ENCODE measurements at places on chromosomes 12 and 14.

- no peak for DNase-seq
These were observed 158.6 kb upstream of the C14orf180 start for GRCh38 chr14:104420990-104421389.

DNA sequence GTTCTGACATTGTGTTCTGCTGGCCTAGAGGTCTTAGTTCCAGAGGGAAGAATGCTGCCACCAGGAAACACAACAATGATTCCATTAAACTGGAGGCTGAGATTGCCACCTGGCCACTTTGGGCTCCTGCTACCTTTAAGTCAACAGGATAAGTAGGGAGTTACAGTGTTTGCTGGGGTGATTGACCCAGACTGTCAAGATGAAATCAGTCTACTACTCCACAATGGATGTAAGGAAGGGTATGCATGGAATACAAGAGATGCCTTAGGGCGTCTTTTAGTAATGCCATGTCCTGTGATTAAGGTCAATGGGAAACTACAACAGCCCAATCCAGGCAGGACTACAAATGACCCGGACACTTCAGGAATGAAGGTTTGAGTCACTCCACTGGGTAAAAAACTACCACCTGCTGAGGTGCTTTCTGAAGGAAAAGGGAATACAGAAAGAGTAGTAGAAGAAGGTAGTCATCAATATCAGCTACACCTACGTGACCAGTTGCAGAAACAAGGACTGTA lies 852.6 kb downstream of the LRFN5 start:
- DNase-seq = no peak

- no peak for DNase-seq
These were observed 4.7 kb downstream of the EIF4B start for GRCh38 chr12:53010955-53011354.

GRCh38 chr12:110073049-110073831 lies 24.9 kb upstream of the C12orf76 start:
- no peak for DNase-seq

GRCh38 chr12:12538535-12538934 lies 24.1 kb downstream of the DUSP16 start:
- no peak for DNase-seq

GRCh38 chr12:112178796-112179195 lies 53.4 kb downstream of the TRAFD1 start:
- DNase-seq = no peak

DNA sequence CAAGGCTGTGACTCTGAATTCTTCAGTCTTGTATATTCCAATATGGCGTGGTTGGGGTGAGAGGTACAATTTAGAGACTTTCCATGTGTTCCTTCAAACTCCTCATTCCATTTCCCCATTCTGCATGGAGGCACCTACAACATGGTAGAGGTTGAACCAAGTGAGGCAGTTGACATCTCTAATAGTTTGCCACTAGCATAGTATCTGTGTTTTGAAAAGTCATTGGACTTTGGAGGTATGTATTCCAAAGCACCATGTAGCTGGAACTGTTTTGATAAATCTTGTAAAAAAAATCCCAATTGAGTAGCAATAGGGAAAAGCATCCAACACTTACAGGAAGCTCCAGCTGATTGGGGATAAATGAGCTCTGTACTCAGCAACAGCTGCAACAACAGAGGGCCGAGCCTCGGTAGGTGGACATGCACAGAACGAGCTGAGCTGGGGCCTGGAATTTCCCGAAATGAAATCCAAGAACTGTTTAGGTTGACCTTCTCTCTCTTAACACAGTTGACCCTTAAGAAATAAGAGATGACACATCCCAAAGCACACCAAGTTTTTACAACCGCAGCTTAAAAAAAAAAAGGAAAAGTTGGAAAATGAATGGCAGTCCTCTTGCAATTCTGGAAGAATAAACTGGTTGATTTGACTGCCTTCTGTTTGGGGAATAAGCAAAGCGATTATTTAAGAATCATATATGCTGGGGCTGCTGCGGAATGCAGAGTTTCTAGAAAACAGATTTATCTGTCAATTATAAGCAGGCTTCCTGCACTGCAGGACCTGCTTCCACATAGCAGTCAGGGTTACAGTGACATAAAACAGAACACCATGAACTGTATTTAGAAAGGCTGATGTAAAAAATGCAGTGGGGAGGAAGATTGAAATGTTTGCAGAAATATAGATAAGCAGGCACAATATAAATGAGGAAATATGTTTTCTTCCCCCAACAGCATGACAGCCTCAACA lies 194.6 kb upstream of the KRR1 start:
- no peak for DNase-seq

DNA sequence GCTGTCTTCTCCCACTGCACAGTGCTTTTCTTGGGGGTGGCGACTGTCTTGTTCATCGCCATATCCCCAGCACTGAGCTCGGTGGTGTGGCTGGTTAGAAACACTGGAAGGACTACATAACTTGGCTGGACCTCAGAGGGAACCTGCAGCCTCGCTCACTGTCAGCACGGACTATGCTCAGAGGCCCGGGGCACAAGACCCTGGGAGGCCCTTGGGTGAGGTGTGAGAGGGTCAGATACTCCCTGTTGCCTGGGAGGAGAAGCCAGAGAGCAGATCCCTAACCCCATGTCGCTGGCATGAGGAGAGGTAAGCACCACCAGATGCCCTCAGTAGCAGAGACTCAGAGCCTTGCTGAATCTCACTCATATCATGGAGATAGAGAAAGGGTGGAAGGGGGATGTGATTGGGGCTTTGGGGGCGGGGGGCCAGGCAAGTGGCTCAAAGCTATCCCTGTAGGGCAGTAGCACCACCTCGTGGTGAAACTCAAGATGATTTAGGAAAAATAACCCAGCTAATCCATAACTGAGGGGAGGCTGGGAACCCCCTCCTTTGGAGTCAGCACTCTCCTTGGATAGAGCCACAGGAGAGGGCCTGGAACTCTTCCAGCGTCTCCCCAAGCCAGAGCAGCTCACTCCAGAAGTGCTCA lies 18.7 kb upstream of the HDAC7 start:
- DNase-seq = no peak

DNA sequence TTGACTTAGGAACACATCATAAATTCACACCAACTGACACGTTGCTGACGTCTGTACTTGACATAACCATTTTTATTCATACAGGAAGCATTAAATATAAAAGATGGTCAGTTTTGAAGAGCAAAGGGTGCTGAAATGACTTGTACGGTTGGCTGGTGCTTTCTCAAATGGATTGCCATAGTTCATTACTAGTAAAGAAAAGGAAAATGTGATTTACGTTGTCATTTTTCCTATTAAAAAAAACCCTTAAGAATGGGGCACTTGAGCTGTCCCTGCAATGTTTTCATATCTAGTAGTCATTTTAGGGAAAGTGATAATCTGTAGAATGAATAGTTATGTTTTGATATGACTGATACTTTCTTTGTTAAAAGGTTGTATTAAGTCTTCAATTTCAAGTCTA lies 22.5 kb upstream of the MANSC4 start:
- DNase-seq = no peak

DNA sequence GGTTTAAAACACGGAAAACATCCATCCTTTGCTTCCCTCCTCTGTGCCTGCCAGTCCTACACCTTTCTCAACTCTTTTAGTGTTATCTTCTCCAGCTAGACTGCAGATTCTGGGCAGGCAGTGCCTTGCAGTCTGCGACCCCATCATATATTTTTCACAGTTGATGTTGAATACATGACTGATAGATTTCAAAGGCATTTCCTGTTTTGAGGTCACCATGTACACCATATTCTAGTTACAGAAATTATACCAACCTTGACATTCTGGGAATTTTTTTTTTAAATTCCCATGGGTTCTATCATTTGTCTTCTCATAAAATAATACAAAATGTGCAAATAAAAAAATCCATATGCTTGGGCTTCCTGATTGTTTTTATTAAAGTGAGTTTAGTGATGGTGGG lies 16.6 kb downstream of the SOCS2 start:
- no peak for DNase-seq

- no peak for DNase-seq
These were observed 1562.4 kb upstream of the SEL1L start for GRCh38 chr14:83096092-83096491.

- DNase-seq = no peak
These were observed 7.4 kb downstream of the FOXN4 start for GRCh38 chr12:109301643-109302168.

- no peak for DNase-seq
These were observed 25.7 kb downstream of the TUNAR start for GRCh38 chr14:95902273-95902826.

GRCh38 chr14:82094829-82095345 lies 561.2 kb upstream of the SEL1L start:
- no peak for DNase-seq

DNA sequence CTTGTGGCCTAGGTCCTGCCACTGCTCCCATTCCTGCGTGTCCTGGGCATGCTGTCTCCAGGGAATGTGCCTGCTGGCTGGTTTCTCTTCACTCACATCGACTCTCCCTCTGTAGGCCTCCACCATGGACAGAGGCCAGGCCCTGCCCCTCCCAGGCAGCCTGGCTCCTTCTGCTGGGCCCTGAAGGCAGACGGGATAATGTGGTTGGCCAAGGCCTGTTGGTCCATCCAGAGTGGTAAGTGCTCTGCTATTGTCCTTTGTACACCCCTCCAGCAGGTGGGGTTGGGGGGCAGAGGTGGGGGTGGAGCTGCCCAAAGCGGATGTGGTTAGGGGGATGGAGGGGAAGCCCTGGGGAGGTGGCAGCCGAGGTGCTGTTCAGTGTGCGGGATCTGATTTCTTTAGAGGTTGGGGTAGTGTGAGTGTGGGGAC lies 9.5 kb upstream of the NR4A1 start:
- DNase-seq = no peak

- DNase-seq = no peak
These were observed 202.3 kb downstream of the GXYLT1 start for GRCh38 chr12:41942354-41942753.

DNA sequence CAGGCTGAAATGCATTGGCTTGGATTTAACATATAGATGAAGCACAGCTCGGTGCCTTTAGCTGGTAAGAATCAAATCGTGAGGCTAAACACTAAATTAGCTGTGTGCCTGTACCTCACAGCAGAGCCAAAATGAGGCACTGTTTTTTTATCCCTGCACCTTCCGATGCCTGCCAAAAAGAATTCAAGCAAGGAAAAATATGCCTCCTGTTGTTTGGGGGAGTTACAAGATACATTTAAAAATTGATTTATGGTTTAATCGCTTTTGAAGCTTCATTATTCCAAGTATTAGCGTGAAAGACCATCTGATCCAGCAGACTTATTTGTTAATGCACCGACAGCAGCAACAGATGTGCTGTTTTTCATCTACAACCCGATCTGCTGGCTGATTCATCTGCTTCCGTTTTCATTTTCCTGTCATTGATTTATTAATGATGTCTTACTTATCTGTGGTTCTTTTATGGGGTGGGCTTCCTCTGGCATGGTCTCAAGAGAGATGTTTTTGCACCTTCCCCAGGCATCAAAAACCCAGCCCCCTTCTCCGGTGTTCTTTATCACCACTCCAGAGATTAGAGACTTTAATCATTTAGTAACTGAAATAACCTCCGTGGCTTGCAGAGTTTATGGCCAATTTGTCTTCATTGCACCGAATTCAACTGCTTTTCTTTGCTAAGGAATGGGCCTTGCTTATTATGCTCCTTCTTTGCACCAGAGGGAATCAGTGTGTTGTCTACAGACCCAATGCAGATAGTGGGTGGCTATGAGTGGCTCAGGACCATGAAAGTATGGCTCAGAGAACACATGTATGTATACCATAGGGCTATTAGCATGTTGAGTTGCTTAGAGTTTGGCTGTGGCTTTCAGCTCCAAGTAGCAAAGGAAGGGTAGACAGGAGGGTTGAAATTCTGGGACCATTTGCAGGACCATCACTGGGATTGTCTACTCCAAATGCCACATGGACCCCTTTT lies 166.8 kb upstream of the TMEM260 start:
- DNase-seq = no peak

- DNase-seq = no peak
These were observed 2.3 kb downstream of the ISCU start for GRCh38 chr12:108564724-108565123.

- DNase-seq = no peak
These were observed 41.1 kb downstream of the GPR19 start for GRCh38 chr12:12654691-12655460.

- DNase-seq = no peak
These were observed 2.7 kb downstream of the RAP1B start for GRCh38 chr12:68613209-68613904.

GRCh38 chr12:10936506-10936905 lies 2.6 kb downstream of the TAS2R14 start:
- DNase-seq = no peak

GRCh38 chr14:100902295-100903133 lies 1.0 kb downstream of the RTL1 start:
- no peak for DNase-seq

DNA sequence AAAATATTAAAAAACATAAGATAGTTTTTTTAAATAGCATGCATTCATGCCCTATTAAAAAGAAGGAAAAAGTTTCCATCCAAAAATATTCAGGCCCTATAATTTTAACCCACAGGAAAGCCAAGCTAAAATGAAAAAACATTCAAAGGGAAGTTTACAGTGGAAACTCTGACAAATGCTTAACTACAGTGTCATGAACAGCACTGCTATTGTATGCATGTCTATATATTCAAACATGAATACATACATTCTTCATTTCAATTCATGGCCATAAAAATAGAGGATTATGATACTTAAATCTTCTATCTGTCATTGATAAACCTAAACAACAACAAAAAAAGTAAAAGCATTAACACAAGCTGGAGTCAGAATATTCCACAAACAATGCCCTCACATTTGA lies 67.4 kb downstream of the PPP2R5E start:
- DNase-seq = no peak

DNA sequence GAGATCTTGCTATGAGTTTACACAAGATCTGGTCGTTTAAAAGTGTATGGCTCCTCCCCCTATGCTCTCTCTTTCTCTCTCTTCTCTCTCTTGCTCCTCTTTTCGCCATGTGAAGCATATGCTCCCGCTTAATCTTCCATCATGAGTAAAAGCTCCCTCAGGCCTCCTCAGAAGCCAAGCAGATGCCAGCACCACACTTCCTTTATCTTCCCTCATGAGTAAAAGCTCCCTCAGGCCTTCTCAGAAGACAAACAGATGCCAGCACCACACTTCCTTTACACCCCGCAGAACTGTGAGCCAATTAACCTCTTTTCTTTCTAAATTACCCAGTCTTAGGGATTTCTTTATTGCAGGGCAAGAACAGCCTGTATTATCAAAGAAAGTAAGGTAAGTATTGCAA lies 152.4 kb downstream of the SEC23A start:
- no peak for DNase-seq

- no peak for DNase-seq
These were observed 313.4 kb downstream of the AEBP2 start for GRCh38 chr12:19752712-19753111.

- no peak for DNase-seq
These were observed 48.4 kb downstream of the ANAPC7 start for GRCh38 chr12:110355073-110355472.

- no peak for DNase-seq
These were observed 293.8 kb downstream of the FOXN3 start for GRCh38 chr14:89123215-89123614.

- DNase-seq = no peak
These were observed 66.2 kb upstream of the BCL2L14 start for GRCh38 chr12:12004524-12004923.

- DNase-seq = no peak
These were observed 50.0 kb downstream of the C2CD5 start for GRCh38 chr12:22494319-22494718.

- no peak for DNase-seq
These were observed 19.8 kb upstream of the PGF start for GRCh38 chr14:74975059-74975810.

- peak; percentile 69 for DNase-seq
These were observed 14.8 kb upstream of the CALM1 start for GRCh38 chr14:90381999-90382451.

Measured in NCI-H526 treated with DMSO at 0.1 percent for 48 hours (cell line).